ENCODE measurements at places on chromosomes 2 and 18. TPM values are rescaled to one million over a fixed set of nuclear protein-coding genes. Genes with fewer than 3 reads are reported as not detected.

Gene ALLC
- total RNA-seq = not detected

Gene DES
- total RNA-seq = 0.51 TPM

Gene UPP2
- not detected for total RNA-seq

Gene MOGAT1
- not detected for total RNA-seq

Gene PID1
- total RNA-seq = 4.9 TPM

GRCh38 chr2:147467441-147467840, 377.4 kb upstream of the ACVR2A start:
- H3K4me3 ChIP-seq = no peak overlapping the region
- H3K4me1 ChIP-seq = no peaks in the 10 kb centered on the region
- DNase-seq = no peak

GRCh38 chr2:138997346-138997745, 217.2 kb upstream of the NXPH2 start:
- no peaks in the 10 kb centered on the region for H3K36me3 ChIP-seq
- no peak overlapping the region for H3K27ac ChIP-seq
- H3K4me3 ChIP-seq = no peak overlapping the region
- no peak for DNase-seq

DNA sequence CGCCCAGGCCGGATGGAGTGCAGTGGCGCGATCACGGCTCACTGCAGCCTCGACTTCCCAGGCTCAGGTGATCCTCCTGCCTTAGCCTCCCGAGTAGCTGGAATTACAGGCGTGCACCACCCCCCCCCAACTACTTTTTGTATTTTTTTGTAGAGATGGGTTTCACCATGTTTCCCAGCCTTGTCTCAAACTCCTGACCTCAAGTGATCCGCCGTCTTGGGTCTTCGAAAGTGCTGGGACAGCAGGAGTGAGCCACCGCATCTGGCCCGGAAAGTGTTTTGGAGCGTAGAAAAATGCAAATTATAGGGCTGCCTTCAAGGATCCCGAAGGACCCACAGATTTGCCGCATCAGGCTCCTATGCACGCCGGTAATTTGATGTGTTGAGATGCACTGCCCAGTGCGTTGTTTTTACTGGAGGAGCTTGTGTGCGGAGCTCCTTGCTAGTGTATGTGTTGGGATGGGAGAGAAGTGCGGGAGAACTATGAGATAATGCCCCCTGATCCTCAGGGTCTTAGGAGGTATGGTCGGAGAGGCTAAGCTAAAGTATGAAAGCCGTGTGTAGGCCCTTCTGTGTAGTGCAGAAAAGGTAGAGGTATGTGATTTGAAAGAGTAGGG, 1.2 kb upstream of the CLASP1 start:
- peaks cover 20% of the 10 kb centered on the region for H3K4me1 ChIP-seq
- peak overlapping the region; percentile 97 for H3K27ac ChIP-seq
- peak; percentile 61 for DNase-seq
- peak overlapping the region; percentile 95 for H3K4me3 ChIP-seq
- H3K36me3 ChIP-seq = no peaks in the 10 kb centered on the region

DNA sequence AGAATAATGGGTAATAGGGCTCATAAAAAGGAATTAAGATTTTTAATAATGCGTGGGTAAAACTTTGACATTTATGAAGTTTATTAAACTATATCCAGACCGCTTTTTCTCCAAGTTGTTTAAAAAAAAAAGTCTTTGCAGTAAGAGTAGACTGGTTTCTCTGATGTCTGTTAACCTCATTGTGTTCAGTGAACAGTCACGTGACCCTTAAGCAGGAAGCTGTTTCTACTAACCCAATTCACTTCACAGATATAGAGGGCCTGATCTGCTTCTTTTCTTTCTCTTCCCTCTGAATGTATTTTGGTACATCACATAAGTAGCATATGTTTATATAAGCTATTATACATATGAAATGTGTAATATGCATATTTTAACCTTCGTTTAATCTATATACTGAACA, 1011.3 kb upstream of the CELF4 start:
- no peak overlapping the region for H3K27ac ChIP-seq
- no peaks in the 10 kb centered on the region for H3K27me3 ChIP-seq

GRCh38 chr18:78396756-78397155, 582.9 kb upstream of the SALL3 start:
- no peak overlapping the region for H3K4me3 ChIP-seq
- no peaks in the 10 kb centered on the region for H3K4me1 ChIP-seq
- no peak for DNase-seq
- no peaks in the 10 kb centered on the region for H3K27me3 ChIP-seq
- H3K36me3 ChIP-seq = no peaks in the 10 kb centered on the region

- H3K36me3 ChIP-seq = no peaks in the 10 kb centered on the region
- no peak for DNase-seq
- H3K4me1 ChIP-seq = peaks cover 16% of the 10 kb centered on the region
Observed at GRCh38 chr2:217273162-217273561, 413.3 kb upstream of the TNP1 start.

DNA sequence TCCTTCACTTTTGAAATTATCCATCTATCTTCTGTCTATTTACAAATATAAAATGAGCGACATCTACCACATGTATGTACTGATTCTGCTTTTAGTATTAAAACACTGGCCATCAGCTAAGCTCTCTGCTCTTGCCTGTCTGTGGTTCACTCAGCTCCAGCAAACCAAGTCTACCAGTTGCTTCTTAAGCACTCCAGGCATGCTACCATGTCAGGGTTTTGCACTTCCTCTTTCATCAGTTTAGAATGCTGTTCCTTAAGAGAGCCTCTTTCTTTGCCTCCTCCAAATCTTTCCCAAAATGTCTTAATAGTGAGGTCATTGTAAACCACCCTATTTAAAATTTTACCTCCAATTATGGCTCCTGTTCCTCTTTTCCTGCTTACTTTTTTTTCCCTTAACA, 59.5 kb downstream of the SCN3A start:
- H3K27ac ChIP-seq = no peak overlapping the region
- H3K36me3 ChIP-seq = no peaks in the 10 kb centered on the region
- H3K4me3 ChIP-seq = no peak overlapping the region
- H3K4me1 ChIP-seq = no peaks in the 10 kb centered on the region
- no peak for DNase-seq
- no peaks in the 10 kb centered on the region for H3K27me3 ChIP-seq

DNA sequence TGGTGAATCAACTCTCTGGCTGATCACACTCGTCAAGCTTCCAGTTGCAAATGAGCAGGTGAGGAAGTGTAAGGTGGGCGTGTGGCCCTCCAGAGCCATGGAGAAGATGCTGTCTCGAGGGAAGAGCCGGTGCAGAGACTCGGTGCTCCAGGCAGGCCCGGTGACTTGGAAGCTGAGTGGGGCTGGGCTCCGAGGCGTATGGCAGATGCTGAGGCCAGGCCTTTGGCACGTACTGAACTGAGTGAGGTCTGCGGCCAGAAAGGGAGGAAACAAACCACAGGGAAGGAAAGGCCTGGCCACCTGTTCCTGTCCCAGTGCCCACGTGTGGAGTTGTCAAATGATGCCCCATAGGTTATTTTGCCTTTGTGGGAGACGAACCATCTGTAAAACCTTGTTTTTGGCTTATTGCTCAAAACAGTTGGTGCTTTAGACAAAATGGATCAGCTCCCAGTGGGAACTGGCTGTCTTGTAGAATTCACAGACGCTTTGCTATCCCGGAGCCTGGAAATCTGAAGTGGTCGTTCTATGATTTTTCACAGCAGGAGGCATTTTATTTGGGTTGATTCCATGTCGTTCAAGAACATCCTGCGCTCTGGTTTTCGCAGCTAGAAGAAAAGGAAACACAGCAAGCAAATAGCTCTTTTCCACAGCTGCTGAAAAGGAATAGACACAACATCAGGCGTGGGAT, 117.5 kb upstream of the TMEM18 start:
- DNase-seq = no peak
- no peaks in the 10 kb centered on the region for H3K4me1 ChIP-seq
- H3K4me3 ChIP-seq = no peak overlapping the region
- no peak overlapping the region for H3K27ac ChIP-seq
- no peaks in the 10 kb centered on the region for H3K27me3 ChIP-seq
- no peaks in the 10 kb centered on the region for H3K36me3 ChIP-seq

DNA sequence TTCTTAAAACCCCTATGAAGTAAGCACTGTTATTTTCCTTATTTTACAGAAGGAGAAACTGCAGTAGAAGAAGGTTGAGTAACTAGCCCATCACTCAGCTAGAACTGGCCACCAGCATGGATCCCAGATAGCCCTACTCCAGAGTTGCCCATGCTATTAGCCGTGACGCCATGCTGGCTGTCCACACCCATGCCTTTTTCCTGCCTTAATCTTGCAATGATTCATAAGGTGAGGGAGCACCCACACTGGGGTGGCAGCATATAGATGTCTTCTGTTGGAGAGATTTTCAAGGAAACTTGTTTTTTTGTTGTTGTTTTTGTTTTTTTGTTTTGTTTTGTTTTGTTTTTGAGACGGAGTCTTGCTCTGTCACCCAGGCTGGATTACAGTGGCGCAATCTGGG, 204.1 kb upstream of the HAAO start:
- no peak overlapping the region for H3K27ac ChIP-seq
- H3K4me3 ChIP-seq = no peak overlapping the region
- H3K4me1 ChIP-seq = no peaks in the 10 kb centered on the region
- DNase-seq = no peak

GRCh38 chr18:64203295-64203694, 54.4 kb upstream of the LINC00305 start:
- no peak for DNase-seq
- H3K27ac ChIP-seq = no peak overlapping the region

DNA sequence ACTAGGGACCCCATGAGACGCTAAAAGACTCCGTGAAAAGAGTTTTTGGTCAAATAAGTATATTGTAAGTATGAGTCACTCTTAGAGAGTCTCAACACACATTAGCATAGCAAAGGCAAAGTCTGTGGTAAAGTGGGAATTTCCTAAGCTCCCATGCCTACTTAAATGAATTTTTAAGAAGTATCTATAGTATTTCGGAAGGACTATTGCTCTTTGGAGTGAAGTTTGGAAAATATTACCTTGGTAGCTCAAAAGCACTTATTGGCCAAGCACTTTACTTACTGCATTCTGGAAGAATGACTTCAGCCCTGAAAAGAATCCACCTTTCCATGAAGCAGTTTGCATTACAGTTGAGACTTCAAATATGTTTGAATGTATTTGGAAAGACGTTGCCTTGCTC, 57.1 kb downstream of the CAVIN2 start:
- H3K27ac ChIP-seq = no peak overlapping the region
- H3K4me1 ChIP-seq = no peaks in the 10 kb centered on the region
- no peak overlapping the region for H3K4me3 ChIP-seq

- no peak for DNase-seq
- no peaks in the 10 kb centered on the region for H3K27me3 ChIP-seq
- H3K27ac ChIP-seq = no peak overlapping the region
- H3K4me1 ChIP-seq = peaks cover 3% of the 10 kb centered on the region
- no peak overlapping the region for H3K4me3 ChIP-seq
Observed at GRCh38 chr18:9690418-9691188, 17.5 kb upstream of the RAB31 start.

DNA sequence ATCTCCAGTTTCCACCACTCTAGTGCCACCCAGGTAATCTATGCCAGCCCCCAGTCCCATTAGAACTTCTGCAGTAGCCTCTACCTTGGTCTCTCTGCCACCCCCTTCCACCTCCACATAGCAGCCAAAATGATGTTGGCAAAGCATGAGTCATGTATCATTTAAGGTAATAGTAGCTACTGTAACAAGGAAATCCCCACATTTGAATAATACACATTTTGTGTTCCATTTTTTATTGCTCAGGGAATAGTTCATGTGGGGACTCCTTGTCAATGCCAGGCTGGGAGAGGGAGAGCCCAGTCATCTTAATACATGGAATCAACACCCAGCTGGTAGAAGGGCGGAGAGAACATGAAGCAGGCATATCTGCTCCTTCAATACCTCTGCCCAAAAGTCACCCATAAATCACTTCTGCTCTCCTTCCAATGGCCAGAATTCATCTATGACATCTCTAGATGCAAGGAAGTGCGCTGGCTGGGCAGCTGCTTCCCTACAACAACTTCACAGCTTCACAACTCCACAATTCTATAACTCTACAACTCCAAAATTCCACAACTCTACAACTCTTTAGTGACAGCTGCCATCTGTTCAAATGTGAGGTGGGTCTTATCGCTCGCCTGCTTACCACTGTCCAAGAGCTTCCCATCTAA, 70.6 kb upstream of the GLS start:
- DNase-seq = no peak
- no peaks in the 10 kb centered on the region for H3K27me3 ChIP-seq
- no peak overlapping the region for H3K4me3 ChIP-seq
- H3K27ac ChIP-seq = no peak overlapping the region
- peaks cover 36% of the 10 kb centered on the region for H3K4me1 ChIP-seq

- peaks cover 6% of the 10 kb centered on the region for H3K4me1 ChIP-seq
- H3K27ac ChIP-seq = no peak overlapping the region
- no peak overlapping the region for H3K4me3 ChIP-seq
- no peaks in the 10 kb centered on the region for H3K27me3 ChIP-seq
- peak; percentile 77 for DNase-seq
Observed at GRCh38 chr2:68909793-68910674, 38.8 kb upstream of the BMP10 start.

- peak overlapping the region; percentile 48 for H3K4me3 ChIP-seq
- H3K4me1 ChIP-seq = peaks cover 36% of the 10 kb centered on the region
- H3K27me3 ChIP-seq = no peaks in the 10 kb centered on the region
- DNase-seq = peak; percentile 74
Observed at GRCh38 chr2:108594982-108595464, 60.8 kb downstream of the LIMS1 start.

GRCh38 chr2:195498839-195499490, 158.1 kb upstream of the SLC39A10 start:
- H3K4me3 ChIP-seq = no peak overlapping the region
- H3K27me3 ChIP-seq = no peaks in the 10 kb centered on the region
- DNase-seq = peak; percentile 64
- no peaks in the 10 kb centered on the region for H3K36me3 ChIP-seq
- peaks cover 28% of the 10 kb centered on the region for H3K4me1 ChIP-seq
